Endothelial cell (in vitro differentiated cells): ENCODE measurements at places on chromosomes 4 and X. TPM values are rescaled to one million over a fixed set of nuclear protein-coding genes. Genes with fewer than 3 reads are reported as not detected.

Gene MTNR1A
- not detected for total RNA-seq

Gene TMEM164
- 18.7 TPM for total RNA-seq

Gene PARM1
- 0.18 TPM for total RNA-seq

Gene DGKK
- total RNA-seq, result 0.49 TPM

Gene NDST3
- total RNA-seq, result 11.9 TPM

Gene TLR6
- 0.85 TPM for total RNA-seq

Gene TMEM184C
- total RNA-seq, result 26.2 TPM

Gene CT45A2
- total RNA-seq, result not detected
